MCF 10A (cell line): ENCODE measurements at places on chromosomes 7 and 10.

DNA sequence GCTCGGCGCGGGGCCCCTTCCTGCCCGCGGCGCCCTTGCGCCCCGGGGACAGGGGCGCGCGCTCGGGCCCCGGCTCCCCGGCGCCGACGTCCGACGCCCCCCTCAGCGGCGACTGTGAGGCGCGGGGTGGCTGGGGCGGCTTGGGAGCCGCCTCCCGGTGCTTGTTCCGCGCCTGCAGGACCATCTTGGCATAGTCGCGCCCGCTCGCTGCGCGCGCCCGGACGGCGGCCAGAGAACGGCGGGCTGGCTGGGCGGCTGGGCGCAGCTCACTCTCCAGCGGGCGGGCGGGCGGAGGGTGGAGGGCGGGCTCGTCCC lies at the start of gene DPY19L1:
TSS of gene DPY19L1 (minus strand) at position 275 of the 315 bp plus-strand sequence. CDS start at position 184, 91 bp downstream.
- DNase-seq, result no peak

GRCh38 chr10:60753152-60753551 lies 25.1 kb upstream of the CDK1 start:
- no peak for DNase-seq

DNA sequence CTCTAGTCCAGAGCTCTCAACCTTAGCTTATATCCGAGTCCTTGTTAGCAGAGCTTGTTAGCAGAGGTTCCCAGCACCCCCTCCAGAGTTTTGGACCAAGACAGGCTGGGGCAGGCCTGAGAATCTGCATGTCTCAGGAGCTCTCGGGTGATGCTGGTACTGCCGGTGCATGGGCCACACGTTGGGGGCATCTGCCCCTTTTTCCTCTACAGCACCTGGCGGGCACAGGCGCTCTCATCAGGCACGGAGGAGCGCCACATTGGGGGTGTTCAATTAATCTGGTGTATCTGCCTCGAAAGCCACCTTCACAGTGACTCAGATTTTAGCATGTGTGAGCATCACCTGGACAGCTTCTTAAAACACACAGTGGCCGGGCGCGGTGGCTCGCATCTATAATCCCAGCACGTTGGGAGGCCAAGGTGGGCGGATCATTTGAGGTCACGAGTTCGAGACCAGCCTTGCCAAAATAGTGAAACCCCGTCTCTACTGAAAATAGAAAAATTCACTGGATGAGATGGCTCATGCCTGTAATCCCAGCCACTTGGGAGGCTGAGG lies 117.7 kb downstream of the ELFN1 start:
- no peak for DNase-seq

DNA sequence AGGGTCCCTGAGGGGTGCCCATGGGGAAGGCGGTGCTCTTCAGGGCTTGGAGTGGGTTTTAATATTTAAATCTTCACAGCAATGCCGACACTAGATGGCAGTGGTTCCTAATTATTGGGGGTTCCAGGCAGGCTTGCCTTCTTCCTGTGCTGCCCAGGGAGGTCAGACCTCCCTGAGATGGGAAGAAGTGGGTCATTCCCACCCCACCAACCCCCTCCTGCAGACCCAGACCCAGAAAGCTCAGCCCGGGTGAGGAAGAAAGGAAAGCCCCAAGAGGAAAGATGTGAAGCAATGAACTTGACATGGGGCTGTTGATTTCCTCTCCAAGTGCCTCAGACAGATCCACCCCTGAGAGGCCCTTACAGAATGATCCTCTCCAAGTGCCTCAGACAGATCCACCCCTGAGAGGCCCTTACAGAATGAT lies 85.1 kb upstream of the LANCL2 start:
- DNase-seq, result peak; percentile 74

DNA sequence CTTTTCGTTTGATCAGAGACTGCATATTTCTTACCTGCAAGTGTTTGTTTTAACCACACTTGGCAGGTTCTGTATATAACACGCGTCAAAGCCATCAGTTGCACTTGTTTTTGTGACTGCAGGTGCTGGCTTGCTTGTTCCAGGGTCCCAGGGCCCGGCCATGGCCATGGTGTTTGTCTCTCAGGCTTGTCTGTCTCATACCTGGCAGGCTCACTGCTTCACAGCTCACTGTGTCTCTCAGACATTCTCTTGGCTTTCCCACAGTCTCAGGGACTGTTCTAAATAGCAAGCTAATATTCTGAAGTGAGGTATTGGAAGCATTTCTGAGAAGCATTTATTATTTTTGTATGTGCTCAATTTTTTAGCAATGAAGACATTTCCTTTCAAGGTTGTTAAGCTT lies 46.9 kb downstream of the GPR141 start:
- peak; percentile 16 for DNase-seq

- DNase-seq, result no peak
Observed at GRCh38 chr10:99766302-99766681, 16.1 kb upstream of the ABCC2 start.

- DNase-seq, result no peak
Observed at GRCh38 chr10:44361109-44361508, 23.8 kb downstream of the CXCL12 start.

GRCh38 chr7:68031180-68031943 lies 1034.7 kb downstream of the TYW1 start:
- DNase-seq, result no peak

- peak; percentile 65 for DNase-seq
Observed at GRCh38 chr7:3897430-3898372, 596.6 kb downstream of the SDK1 start.

GRCh38 chr7:148264933-148265557 lies 325.5 kb upstream of the C7orf33 start:
- peak; percentile 51 for DNase-seq

GRCh38 chr7:15854841-15855524 lies 168.5 kb upstream of the MEOX2 start:
- no peak for DNase-seq

- DNase-seq, result no peak
Observed at GRCh38 chr10:87503886-87504285, 807 bp upstream of the MINPP1 start.

DNA sequence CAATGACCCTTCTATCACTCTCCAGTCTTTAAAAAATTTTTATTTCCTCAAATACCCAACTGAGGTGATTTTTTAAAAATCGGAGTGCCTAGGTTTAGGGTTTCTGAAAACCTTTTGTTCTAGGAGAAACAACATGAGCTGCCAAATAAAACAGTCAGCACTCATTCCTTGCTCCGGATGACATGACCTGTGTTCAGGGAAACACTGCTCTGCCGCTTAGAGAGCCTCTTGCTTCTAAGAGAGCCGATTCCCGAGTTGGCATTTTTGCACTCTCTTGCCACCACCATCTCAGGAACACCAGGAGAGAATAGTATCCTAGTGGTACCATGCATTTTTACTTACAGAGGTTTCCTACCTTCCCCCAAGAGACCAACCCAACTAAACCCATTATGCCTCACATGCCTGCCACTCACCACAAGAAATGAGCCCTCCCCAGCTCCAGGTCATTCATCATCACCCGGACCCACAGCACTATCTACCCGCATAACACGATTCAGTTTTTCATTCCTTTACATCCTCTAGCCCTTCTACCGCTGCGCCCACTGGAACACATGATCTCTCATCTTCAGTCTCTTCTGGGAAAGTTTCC lies 365.4 kb downstream of the THSD7A start:
- DNase-seq, result no peak

- no peak for DNase-seq
Observed at GRCh38 chr10:133229265-133230043, 563 bp upstream of the UTF1 start.

DNA sequence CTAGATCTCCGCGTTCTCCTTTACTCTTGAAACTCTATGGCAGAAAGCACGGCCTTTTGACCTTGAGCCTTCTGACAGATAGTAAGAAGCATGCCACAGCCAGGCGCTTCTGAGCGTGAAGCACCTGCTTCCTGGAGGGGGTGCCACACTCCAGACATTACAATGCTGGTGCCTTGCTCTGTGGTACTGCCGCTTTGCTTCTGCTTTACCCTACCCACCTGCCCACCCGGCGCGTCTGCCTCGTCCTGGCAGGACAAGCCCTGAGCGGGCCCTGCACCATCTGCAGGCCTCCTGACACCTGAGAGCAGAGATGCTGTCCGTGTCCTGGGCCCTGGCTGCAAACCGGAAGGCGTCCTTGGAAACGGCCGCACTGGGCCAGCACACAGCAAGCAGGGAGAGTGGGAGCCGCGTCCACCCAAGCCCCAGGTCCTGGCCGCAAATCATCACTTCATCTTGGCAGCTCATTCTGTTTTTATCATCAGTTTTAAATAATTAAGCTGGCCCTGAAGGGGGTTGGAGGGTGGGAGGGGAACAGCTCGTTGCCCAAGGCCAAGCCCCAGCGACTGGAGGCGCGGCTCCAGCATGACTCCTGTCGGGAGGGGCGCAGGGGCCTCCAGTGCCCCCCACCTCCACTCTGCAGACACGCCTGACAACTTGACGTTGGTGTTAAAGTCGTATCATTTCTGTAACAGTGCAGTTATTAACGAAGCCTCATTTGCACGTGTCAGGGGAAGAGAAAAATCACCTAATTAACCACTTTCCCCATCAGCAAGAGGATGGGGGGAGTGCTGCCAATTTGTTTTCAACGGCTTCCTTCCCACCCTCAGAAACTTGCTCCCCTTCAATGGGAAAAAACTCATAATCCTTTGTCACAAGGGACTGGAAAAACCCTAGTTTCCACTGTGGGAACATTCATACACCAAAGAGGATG lies 132.2 kb downstream of the MAD1L1 start:
- no peak for DNase-seq

DNA sequence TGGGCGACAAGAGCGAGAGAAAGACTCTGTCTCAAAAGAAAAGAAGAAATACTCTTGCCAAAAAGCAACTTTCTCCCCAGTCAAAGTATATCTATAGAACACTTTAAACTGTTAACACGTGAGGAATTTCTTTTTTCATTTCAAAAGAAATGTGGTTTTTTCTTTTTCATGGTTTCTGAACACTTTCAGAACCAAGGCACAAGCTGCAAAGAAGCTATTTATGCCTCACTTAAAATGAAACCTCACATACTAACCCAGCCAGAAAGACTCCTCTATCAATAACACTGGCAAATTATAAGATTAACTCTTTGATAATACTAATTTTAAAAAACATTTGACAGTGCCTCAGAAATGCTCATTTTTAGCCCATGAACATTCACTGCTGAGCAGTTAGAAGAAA lies 20.9 kb downstream of the TBX20 start:
- DNase-seq, result no peak

- DNase-seq, result no peak
Observed at GRCh38 chr7:1558181-1558811, 2.3 kb upstream of the TMEM184A start.

DNA sequence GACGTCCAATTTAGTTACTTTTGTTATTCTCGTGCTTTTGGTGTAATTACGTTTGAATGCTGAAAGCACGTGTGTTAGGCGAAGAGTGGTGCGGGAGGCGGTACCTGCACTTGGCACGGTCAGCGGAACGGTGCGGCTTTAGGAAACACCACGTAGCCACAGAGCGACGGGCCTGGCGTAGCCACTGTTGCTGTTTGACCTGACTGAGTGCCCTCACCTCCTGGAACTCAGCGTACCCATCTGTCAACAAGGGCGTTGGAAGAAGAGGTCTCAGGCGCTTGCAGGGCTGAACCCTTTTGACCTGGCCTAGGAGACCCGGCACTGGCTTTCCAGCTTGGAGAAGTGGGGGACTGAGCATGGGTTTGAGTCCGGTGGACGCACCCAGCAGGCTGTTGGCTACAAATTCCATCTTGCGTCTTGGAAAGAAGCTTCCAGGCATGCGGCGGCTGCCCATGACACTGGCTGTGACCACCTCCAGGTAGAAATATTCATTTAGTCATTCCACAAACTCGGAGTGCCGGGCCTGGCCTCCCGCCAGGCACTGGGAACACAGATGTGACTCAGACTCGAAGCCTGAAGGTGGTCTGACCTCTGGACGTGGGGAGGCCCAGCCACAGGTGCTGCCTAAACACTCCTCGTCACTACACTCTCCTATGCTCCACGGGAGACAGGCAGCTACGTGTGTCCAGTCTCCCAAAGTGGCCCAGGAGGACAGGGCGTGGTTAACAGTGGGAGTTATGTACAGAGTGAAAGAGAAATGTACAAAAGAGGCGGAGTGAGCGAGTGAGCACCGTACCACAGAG lies 22.2 kb downstream of the FAM20C start:
- DNase-seq, result peak; percentile 78

DNA sequence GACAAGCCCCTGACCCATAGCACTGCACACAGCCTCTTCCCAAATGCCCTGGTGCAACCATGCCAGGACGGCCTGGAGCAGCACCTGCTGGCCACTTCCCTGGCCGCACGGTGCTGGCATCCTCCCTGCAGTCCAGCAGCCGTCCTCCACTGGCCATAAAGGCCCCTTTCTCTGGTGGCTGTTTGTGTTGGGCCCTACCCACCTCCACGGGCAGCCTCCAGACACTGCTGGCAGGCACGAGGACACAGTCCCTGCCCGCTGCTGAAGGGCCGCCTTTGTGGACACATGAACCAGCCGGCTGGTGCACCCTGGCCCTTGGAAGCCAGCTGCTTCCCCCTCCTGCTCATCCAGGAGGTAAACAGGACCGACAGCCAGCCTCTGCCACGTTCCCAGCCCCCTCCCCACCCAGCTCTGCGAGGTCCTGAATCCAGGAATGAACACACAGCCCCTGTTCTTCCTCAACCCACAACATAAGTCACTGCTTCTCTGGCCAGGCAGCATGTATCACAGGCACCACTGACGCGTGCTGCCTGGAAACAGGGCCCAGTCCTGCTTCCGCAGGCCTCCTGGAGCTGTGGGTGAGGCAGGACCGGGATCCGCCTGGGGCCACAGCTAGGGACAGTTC lies 43.8 kb downstream of the SPOCK2 start:
- DNase-seq, result peak; percentile 63

DNA sequence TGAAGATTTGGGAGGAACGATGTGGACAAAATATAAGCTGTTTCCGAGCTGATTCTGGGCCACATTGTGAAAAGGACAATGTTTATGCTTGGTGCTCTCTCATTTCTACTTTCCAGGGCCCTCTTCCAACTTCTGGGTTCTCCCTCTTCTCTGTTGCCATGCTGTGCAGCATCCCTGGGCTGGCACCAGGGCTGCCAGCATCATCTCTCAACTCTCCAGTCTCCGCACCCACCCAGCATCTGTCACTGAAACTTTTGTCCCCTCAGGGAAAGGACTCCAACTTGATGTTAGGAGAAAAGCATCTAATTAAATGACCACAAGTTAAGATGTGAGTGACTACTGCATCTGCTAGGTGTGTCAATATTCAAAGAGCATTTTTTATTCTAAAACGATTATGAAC lies 26.7 kb downstream of the CFAP58 start:
- DNase-seq, result no peak

DNA sequence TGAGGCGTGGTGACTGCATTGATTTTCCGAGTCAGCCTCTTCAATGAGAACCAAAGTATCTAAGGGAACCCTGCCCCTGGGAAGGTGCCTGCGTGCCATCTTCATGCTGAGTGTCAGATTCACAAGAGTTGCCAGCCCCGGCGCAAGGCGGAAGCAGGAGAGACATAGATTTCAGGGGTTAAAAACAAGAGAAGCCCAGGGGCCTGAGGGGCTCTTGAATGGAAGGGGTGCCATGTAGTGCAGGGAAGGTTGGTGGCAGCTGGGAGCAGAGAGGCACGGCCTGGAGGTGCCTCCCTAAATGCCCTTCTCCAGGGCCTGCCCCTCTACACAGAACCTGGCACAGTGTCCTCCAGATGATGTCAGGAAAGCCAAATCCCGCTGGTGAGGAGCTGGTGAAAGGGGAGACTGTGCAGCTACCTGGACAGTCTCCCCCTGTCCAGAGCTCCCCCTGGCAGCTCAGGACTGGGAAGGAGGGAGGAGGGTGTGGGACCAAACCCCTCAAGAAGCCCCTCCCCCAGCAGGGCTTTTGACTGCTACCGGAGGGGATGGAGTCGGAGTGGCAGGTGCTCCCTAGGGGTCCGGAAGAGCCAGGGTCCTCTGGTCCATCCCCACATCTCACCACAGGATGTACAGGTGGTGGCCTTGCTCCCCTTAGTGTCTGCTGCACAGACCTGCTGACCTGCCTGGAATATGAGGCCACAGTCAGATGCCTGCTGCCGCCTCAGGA lies 137.9 kb downstream of the TCERG1L start:
- DNase-seq, result no peak
